RPMI7951 (cell line): ENCODE measurements at places on chromosomes 4 and X. TPM values are rescaled to one million over a fixed set of nuclear protein-coding genes. Genes with fewer than 3 reads are reported as not detected.
A peak's percentile ranks its signal among the peaks of the same experiment; 100 is the strongest.

ABRAXAS1 gene
- 5.7 and 8.8 TPM in 2 replicates for total RNA-seq

SPANXA1 gene
- 3.8 and 69.2 TPM in 2 replicates for total RNA-seq

- DNase-seq: no peak
These were observed 85.3 kb upstream of the HS3ST1 start for GRCh38 chr4:11514003-11514402.

- DNase-seq: no peak
These were observed 28.6 kb upstream of the PDE5A start for GRCh38 chr4:119657111-119657611.

DNA sequence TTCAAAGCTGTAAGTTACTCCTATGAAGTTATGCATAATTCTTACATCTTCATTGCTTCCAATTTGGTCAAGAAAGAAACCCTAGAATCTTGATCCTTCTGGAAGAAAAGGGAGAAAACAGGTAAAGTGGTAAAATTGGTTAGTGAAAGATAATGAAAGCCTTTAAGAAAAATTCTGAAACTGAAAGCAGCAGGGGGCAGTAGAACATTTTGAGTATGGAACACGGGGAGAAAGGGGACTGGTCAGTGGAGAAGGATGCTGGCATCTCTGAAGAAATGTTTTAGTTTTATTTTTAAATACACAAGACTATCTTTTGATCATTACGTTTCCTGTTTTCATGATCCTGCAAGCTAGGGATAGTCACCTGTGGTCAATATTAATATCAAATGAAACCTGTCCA is 54.3 kb downstream of the SLIT2 start:
- DNase-seq: peak; percentile 34

SFRP2 gene
- 10.5 and 14.9 TPM in 2 replicates for total RNA-seq

C4orf51 gene
- total RNA-seq: not detected in 2 replicates

GRCh38 chrX:129984111-129984958 is 1.9 kb downstream of the BCORL1 start:
- DNase-seq: peak; percentile 17
